ENCODE measurements at places on chromosomes 3 and 15. TPM values are rescaled to one million over a fixed set of nuclear protein-coding genes. Genes with fewer than 3 reads are reported as not detected.

DNA sequence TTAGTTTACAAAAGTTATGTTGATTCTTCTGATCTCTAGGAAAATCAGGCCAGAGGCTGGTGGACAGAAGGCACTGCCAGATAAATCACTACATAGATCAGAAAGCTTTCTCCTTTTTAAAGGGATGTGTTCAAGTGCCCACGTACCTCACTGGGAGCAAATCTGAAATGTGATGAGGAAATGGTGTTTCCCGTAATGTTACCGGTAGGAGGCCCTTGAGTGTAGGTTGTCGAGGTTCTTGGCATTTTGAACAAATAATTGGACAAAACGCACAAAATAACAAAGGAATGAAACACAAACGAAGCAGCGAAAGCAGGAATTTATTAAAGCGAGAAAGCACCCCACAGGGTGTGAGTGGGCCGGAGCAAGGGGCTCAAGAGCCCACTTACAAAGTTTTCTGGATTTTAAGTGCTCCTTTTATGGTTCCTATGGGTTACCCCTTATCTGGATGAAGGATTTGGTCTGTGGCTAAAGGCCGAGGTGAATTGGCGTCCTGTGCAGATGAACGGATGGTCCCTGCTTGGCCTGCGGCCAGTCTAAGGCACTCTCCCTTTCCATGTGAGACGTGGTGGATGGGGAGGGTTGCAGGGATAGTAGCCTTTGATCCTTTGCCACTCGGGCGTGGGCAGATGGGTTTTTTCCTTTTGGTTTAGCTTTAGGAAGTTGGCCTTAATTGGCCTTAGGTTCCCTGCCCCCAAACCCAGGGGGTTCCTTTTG, 1.0 kb downstream of the SNX1 start:
- peak; percentile 43 for DNase-seq

GRCh38 chr15:101531170-101531569, 41.7 kb upstream of the PCSK6 start:
- no peak for DNase-seq

DNA sequence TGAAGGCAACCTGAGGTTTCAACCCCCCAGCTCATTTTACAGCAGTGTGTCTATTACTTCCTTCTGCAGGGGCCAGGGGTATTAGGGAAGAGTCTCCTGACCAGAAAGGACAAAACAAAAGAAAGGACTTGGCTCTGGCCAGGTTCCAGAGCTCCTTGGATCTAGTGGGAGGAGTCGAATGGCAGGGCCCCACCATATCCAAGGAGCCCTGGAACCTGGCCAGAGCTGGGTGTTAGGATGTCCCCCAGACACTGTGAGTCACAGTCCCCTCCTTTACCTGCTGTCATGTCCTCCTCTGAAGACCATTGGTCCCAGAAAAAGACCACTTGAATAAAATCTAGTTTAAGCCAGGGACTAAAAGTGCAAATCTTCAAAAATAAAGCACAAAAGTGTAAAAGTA, 113.2 kb downstream of the EEFSEC start:
- no peak for DNase-seq

DNA sequence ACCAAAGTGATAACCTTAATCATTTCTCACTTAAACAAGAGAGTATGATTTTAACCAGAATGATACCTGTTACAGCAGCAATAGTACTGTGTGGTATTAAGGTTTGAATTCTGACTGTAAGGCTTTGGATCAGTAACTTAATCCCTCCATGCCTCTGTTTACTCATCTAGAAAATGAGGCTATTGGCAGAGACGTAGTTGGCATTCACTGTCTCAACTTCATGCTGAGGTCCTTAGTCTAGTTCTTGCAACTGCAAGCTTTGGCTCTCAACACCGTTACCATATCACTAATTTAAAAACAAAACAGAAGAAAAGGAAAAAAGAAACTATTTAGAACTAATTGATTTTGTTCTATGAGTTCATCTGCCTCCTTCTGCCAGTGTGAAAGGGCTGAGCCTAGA, 875.4 kb downstream of the MCTP2 start:
- DNase-seq: no peak

DNA sequence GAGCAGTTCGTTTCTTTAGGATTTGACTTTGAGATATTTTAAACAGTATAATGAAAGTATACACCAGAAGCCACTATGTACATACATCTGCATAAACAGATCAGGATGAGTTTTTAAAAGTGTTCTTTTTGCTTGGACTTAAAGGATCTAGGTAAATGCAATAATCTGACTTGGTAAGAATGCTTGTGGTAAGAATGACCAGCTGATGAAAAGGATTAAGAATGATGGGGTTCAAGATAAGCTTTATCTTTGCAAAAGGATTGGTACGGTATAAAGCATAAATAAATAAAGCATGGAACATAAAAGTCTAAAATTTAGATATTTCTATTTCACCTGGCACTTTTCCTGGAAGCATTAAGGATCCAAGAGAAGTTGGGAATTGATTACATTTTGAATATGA, 9.8 kb upstream of the MME start:
- DNase-seq: no peak

DNA sequence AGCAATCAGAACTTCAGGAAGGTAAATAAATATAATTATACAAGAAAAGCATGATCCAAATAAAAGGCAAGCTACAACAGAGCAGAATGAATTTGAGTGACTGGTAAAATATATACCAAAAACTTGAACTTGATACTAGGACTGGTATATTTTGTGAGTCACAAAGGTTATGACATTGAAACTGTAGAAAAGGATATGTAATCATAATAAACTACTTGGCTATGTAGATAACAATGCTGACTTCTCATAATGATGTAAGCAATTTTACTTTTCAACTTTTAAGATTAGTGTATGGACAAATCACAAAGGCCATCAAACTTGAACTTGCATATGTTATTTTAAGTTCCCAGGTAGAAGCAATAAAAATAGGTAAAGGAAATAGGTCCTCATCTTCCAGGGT, 384.5 kb upstream of the NECTIN3 start:
- no peak for DNase-seq

- DNase-seq: no peak
Observed at GRCh38 chr3:27986234-27986879, 255.1 kb upstream of the CMC1 start.

GRCh38 chr3:1197051-1197450, 104.2 kb downstream of the CNTN6 start:
- no peak for DNase-seq

DNA sequence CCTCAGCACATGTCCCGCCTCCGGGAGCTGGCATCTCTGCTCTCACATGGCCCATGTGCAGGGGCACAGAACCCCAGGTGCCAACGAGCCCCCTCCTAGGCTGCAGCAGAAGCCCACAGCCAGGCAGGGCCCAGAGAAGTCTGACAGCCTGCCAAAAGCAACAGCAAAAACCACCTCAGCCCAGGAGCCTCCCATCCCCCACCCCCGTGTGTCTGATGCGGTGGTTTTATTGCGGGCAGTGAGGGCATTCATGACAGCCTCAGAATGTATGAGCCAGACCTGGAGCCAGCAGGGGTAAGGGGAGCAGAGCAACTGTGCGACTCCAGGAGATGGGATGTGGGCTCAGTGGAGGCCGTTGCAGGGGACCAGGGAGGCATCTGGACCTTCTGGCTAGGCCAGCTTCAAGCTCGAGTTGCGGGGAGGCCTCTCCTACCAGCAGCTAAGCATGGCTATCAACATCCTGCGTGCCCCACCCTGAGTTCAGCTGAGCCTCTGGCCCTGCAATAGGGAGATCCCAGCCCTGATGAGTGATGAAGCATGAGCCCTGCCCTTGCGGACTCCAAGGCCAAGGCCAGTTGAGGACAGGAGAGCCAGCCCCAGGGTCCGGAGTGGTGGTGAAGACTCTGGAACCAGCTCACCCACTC, 52.5 kb downstream of the CYP11A1 start:
- DNase-seq: no peak

DNA sequence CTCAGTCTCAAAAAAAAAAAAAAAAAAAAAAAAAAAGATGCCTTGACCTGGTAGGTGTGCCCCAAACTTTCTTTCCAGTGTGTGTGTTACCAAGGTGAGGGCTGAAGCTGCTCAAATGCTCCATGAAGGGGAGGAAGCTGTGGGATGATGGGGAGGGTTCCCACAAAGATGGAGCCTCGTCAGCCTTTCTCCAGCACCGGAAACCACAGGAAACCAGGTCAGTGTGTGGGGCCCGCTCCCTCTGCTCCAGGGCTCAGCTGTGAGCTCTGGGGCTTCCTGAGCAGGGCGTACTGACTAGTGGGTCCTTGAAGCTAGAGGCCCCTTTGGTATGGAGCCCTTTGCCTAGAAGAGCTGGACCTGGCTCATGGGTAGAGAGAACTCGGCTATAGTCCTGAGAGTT, 681 bp upstream of the IL17RE start:
- no peak for DNase-seq

DNA sequence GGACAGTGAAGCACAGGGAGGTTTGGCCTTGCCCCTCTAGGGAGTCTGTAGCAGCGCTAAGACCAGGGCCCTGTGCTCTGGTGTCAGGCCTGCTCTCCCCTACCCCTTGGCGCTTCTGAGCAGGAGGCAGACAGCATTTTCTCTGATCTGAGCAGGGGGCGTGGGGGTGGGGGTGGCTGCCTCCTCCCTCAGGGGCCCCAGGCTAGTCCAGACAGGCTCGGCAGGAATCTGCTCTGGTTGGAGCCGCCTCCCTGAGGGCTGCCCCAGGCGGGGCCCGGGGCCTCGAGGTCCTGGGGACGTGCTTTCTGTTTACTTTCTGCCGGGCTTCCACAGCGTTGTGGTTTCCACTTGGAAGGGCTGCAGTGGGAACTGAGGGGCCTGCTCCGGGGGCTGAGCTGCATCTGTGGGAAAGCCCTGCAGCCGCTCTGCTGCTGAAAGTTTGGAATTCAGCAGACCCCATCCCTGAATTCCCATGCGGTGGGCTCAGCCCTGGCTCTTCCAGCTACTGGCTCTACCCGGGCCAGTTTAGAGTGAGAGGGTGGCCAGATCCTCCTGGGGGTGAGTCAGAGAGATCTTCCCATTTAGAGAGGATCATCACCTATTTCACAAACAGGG, 105.4 kb downstream of the LINGO1 start:
- DNase-seq: no peak

DNA sequence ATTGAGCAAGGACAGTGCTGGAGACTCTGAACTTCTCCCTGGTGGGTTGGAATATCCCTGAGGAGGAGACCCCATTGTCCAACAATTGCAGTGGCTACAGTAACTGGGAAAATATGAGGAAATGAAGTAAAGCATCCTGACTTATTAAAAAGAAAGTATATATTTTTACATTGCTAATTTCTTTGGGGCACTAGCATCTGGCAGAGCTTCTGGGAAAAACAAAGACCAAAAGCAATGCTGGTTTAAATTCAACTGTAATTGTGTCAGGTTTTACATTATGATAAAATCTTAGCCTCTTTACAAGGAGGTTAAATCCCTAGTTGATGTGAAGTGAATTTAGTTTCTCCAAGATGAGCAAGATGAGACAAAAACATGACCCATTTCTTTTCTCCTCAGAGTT, 454.0 kb upstream of the RBMS3 start:
- no peak for DNase-seq

GRCh38 chr3:49238274-49239127, 38.5 kb downstream of the C3orf62 start:
- DNase-seq: peak; percentile 61

- DNase-seq: no peak
Observed at GRCh38 chr15:74131628-74132413, 1.4 kb downstream of the ISLR2 start.

DNA sequence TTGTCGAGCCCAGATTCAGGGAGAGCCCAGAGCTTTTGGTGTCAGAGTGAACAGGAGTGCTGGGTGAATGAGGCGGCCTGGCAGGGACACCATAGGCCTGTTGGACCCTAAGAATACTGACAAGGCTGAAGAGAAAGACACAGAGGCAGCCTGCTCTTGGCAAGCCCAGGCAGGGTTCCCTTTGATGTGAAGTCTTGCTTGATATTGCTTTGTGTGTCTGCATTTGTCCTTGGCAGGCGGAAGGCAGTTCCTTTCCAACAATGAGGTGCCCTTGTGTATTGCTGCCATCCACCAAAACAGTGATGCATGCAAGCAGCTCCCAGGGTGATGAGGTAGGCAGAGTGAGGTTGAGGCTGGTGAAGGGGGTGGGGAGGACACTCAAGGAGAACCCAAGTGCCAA, 152.7 kb upstream of the TSC22D2 start:
- DNase-seq: no peak

The ZIC1 gene
- 3.8 TPM for total RNA-seq

The IQCH gene
- 4.3 TPM for total RNA-seq

The CIDEC gene
- total RNA-seq: 0.24 TPM

The OXTR gene
- total RNA-seq: 0.61 TPM

The GOLGA8H gene
- total RNA-seq: 0.29 TPM

The SEMA7A gene
- 15.5 TPM for total RNA-seq

The TMEM212 gene
- not detected for total RNA-seq

The TMEM207 gene
- total RNA-seq: 0.21 TPM

The CDCP1 gene
- not detected for total RNA-seq

All from SK-MEL-5 (cell line).